ENCODE measurements at places on chromosomes 7 and 10.

GRCh38 chr7:116633131-116633988 lies 38.6 kb upstream of the MET start:
- peak; percentile 16 for DNase-seq

DNA sequence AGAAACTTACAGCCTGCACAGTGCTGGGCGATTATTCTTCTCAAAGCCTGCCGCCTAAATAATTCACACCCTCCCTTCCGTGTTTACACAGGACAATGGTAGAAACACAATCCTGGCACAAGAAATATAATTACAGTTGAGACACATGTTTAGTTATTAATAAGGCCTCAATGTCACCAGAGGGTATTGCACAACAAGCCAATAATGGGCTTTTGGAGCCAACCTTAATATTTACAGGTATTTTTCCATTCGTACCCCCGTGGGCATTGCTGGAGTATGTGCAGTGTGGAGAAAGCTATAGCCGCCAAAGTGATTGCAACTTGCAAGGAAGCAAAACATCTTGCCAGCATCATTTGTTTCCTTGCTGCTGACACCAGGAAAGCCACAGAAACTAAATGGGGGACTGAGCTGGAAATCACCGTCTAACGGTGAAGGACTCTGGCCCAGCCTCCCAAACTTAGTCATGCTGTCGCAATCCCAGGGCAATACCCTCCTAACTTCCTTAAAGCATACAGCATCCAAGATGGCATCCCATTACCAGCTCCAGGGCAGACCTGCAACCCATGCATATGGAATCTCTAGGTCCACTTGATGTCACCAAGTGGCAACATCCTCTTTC lies 8.6 kb downstream of the CALN1 start:
- no peak for DNase-seq

DNA sequence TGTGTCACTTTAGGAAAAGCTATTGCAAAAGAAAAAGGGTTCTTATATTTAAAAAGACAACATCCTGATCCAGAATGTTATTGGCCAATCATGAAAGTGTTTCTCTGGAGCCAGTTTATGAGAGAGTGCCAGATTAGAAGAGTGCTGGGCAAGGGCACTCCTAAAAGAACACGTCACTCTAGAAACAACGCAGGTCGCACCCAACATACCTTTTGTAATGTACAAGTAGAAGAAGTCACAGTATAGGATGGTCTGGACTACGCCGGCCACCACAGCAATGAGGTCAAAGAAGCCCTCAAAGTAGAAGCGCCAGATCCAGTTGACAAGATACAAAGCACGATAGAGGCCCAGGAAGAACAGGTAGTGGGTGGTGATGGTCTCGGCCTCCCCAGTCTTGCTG lies 18.1 kb upstream of the DAGLB start:
- DNase-seq, result no peak

DNA sequence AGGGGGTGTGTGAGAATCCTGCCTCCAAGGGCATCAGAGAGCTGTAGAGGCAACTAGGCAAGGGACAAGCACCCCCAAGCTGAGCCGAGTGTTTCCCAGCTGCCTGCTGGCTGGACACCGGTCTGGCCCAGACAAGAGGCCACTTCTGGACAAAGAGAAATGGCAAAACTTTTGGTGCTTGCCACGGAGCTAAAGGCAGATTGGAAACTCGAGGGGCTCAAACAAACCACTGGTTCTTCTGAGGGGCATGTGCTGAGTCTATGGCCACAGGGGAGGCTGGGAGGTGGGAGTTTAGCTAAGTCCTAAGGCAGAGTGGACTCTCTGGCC lies 66.5 kb upstream of the INPP5A start:
- DNase-seq, result no peak

- DNase-seq, result no peak
These were observed 49.2 kb downstream of the GSDME start for GRCh38 chr7:24707988-24708615.

- no peak for DNase-seq
These were observed 21.4 kb upstream of the ASZ1 start for GRCh38 chr7:117448655-117449054.

GRCh38 chr10:30737931-30738391 lies 108.4 kb upstream of the LYZL2 start:
- DNase-seq, result peak; percentile 65

DNA sequence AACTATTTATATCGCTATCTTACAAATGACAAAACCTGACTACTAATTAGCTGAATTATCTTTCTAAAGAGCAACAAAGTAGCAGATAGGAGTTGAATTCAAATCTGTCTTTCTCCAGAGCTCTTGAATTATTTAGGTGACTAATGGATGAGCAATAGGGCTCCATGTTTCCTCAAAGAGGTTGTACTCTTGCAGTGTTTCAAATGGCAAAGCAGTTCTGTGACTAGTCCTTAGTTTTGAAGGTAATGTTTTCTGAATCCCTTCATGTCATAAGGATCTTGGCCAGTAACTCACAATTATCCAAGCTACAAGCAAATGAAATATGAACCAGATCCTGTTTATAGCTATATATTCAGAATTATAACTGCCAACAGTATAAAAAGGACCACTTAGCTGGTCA lies 999.7 kb downstream of the NRG3 start:
- no peak for DNase-seq

DNA sequence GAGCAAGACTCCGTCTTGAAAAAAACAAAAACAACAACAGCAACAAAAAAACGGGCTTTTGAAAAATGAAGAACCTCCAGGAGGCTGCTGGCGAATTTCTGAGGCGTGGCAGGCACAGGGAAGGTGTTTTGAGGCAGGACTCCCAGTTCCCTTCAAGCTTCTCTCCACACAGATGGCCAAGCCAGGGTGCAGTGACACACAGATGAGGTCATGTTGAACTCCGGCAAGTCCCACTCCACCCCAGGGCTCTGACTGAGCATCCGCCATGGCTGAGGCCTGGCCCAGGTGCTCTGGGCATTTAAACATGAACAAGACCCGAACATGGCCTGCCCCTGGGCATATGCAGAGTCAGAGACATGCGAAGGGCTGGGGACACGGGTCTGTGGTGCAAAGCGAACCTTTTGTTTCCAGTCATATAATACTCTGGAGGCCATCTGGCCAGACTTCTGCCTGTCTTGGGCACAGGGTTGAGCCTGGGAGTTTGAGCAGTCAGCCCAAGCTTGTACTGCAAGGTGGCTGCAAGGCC lies 514.6 kb upstream of the FOXK1 start:
- DNase-seq, result no peak

GRCh38 chr10:66714741-66715140 lies 211.1 kb upstream of the LRRTM3 start:
- DNase-seq, result no peak

DNA sequence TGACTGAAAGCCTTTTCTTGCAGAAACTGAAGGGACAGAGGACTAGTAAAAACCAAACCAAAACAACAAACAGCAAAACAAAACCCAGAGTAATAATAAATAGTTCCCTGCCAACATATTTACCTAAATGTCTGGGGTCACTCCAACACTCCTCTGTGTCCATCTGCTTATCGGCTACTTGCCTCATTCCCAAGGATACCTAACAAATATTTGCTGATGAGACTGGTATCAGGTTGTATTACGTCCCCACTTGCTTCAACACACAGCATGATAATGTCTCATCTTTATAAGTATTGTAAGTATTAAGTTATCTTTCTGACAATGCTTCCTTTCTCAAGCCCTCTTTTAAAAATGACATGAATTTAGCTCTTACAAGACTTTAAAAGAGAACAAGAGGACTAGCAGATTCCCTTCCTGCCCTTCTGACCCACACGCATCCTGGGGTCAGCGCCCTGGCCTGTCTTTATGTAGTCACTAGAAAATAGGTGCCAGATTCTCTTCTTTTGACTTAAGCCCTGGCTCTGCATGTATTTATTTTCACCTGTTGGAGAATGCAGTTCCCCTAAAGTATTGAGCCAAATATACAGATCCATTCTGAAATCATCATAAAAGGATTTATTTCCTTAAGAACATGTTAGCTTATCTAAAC lies 110.2 kb downstream of the SEM1 start:
- DNase-seq, result no peak

DNA sequence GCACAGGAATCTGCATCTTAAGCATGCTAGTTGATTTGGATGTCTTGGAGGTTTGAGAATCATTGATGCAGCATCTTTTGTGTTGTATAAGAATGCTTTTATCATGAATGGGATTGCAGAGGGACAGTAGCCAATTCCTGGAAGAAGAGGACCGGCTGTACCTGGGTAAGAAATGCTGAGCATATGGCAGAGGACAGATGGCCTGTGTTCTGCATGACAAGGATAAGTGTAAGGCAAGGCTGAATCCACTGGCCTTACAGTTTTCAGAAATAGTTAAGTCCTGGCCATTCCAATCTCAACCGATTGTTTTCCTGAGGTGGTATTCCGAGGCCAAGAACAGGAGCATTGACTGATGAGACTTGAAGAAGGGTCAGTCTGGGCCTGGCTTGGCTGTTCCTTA lies 24.4 kb upstream of the KBTBD2 start:
- DNase-seq, result no peak

- DNase-seq, result no peak
These were observed 35.0 kb downstream of the TNS3 start for GRCh38 chr7:47546733-47547494.

DNA sequence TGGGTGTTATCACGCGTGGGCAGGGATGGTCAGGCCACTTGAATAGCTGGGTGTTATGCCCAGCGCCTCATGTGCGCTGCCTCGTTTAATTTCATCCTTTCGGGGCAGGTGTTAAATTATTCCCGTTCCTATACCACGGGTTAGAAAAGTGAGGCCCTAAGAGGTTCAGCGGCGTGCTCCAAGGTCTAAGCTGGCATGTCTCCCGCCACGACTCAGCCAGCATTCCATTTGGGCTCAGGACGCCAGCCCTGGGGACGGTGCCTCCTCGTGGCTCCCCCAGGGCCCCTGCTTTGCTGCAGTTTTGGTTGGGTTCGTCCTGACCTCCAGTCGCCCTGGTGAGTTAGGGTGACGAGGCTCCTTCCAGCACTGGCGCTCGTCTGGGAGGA lies 124.5 kb downstream of the TRRAP start:
- no peak for DNase-seq

DNA sequence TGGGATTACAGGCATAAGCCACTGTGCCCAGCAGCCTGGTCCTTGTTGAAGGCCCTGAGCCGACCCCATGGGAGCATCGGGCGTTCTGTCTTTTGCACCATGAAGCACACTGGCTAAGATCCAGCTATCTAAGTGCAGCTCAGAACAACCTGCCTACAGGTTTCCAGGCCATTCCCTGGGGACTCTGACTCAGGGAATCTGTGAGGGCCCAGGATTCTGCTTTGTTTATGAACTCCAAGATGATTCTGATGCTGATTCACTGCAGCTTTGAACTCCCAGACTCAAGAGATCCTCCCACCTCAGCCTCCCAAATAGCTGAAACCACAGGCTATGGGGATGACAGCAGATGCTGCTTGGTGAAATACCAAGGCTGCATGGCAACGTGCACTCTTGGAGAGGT lies 30.2 kb downstream of the NPTX2 start:
- DNase-seq, result no peak

- no peak for DNase-seq
These were observed 40.5 kb upstream of the SAMD8 start for GRCh38 chr10:75070961-75071428.

GRCh38 chr10:680745-681144 lies 8.7 kb downstream of the DIP2C start:
- DNase-seq, result no peak

DNA sequence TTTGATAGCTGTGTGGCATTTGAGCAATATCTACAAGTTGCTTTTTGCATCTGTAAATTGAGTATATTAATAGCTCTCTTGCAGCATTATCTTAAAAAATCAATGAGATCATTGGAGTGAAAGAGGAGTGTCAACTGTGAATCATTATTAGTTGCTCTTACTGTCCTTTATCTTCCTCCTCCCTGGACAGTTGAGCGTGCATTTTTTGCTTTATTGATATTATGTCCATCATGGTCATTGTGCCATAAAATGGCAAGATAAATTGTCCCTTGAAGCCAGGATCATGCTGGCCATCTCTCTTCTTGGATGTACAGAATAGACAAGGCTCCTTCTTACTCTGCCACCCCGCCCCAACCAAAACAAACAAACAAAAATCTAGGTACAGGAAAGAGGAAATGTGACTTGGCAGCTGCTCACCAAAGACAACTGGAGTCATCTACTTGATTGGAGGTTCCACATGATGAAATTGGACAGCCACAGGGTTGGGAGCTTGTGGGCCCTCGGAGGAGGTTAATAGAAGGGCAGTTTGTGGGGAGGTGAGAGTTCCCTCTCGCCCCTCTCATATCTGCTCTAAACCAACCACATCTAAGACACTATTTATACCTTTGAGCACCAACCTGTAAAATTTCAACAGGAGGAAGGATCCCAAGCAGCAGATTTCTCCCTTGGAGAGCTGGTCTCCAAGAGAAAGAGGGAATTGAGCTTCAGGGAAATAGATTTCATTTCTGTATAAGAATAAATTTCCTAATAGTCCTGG lies 252.7 kb downstream of the SKIDA1 start:
- no peak for DNase-seq

DNA sequence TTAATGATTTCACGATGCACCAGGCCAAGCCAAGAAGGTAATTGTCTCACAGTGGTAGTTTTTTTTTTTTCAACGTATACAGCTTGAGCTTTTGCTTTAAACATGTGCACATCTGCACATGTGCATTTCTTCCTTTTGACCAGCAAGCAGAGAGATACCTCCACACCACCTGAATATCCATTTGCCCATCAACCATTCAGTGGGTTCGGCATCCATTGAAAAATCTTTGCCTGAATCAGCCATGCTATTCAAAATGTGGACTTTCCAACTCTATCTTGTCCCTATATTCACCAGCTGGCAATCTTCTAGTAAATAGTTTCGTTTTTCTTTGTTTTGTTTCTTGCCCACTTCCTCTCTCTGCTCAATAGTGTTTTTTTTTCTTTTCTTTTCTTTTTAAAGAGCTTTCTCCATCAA lies 7.7 kb upstream of the TRA2A start:
- DNase-seq, result peak; percentile 26

Data from GM10248 (cell line).